ENCODE measurements at places on chromosomes 12 and 14. TPM values are rescaled to one million over a fixed set of nuclear protein-coding genes. Genes with fewer than 3 reads are reported as not detected.

KRT6A gene
- under 0.01 TPM for total RNA-seq

KRT73 gene
- total RNA-seq, result not detected

KRT71 gene
- total RNA-seq, result not detected

GLT1D1 gene
- 0.36 TPM for total RNA-seq

MAP1LC3B2 gene
- 0.36 TPM for total RNA-seq

DEGS2 gene
- not detected for total RNA-seq

TAS2R7 gene
- total RNA-seq, result not detected

FOXG1 gene
- total RNA-seq, result not detected

HPD gene
- total RNA-seq, result not detected

CCDC197 gene
- total RNA-seq, result not detected

C12orf54 gene
- not detected for total RNA-seq

RNASE1 gene
- total RNA-seq, result not detected

FRMD6 gene
- total RNA-seq, result 148 TPM

TPPP2 gene
- total RNA-seq, result not detected

KLRG1 gene
- total RNA-seq, result 3.3 TPM
